Activated naive CD4-positive, alpha-beta T cell treated with anti-CD3 and anti-CD28 coated beads, Interleukin-2, amount 10 ng/mL, durations not matched to agents 5 hours and 36 hours (primary cell): ENCODE measurements at places on chromosomes 4 and X. TPM values are rescaled to one million over a fixed set of nuclear protein-coding genes. Genes with fewer than 3 reads are reported as not detected.

SHISA3 gene
- total RNA-seq: 0.43 TPM

SSX2 gene
- not detected for total RNA-seq

RFC1 gene
- total RNA-seq: 64.7 TPM

AFP gene
- not detected for total RNA-seq

FGB gene
- not detected for total RNA-seq

GBA3 gene
- not detected for total RNA-seq

SPANXD gene
- total RNA-seq: not detected

HSFX3 gene
- total RNA-seq: not detected

LPAR4 gene
- not detected for total RNA-seq

BCLAF3 gene
- total RNA-seq: 8.5 TPM

INPP4B gene
- total RNA-seq: 78.7 TPM

GLRA2 gene
- total RNA-seq: not detected

NAAA gene
- total RNA-seq: 45.1 TPM

CD38 gene
- 113 TPM for total RNA-seq

ITIH6 gene
- total RNA-seq: not detected

BANK1 gene
- total RNA-seq: 0.60 TPM

FHL1 gene
- total RNA-seq: 15.3 TPM

RAB40AL gene
- 0.53 TPM for total RNA-seq

TMEM150C gene
- total RNA-seq: not detected

RHOXF1 gene
- 0.53 TPM for total RNA-seq

DRD5 gene
- not detected for total RNA-seq

IQCM gene
- not detected for total RNA-seq

SLC2A9 gene
- total RNA-seq: 0.98 TPM

PPARGC1A gene
- not detected for total RNA-seq

ERAS gene
- not detected for total RNA-seq

ARSD gene
- total RNA-seq: 1.9 TPM

GPR82 gene
- not detected for total RNA-seq

RAP2C gene
- total RNA-seq: 28.6 TPM
